Myometrial cell (primary cell): ENCODE measurements at places on chromosomes 5 and 9. TPM values are rescaled to one million over a fixed set of nuclear protein-coding genes. Genes with fewer than 3 reads are reported as not detected.

Gene ALDH1B1
- 28.2 and 35.7 TPM in 2 replicates for total RNA-seq

Gene KCNMB1
- total RNA-seq = not detected in 2 replicates

Gene RGS7BP
- not detected in 2 replicates for total RNA-seq

Gene MYO10
- total RNA-seq = 19.0 and 26.1 TPM in 2 replicates

Gene SET
- total RNA-seq = 258 and 367 TPM in 2 replicates

Gene PCDH12
- total RNA-seq = 0.18 and 0.29 TPM in 2 replicates

Gene STKLD1
- total RNA-seq = 0.18 and 1.7 TPM in 2 replicates

Gene CD72
- total RNA-seq = 0.35 and 1.2 TPM in 2 replicates

Gene EPB41L4B
- 0.29 TPM in 1 of 2 replicates, not detected in the other for total RNA-seq

Gene NCS1
- total RNA-seq = 49.6 and 50.2 TPM in 2 replicates

Gene SPINK13
- not detected in 2 replicates for total RNA-seq

Gene ARHGEF37
- 0.89 and 2.9 TPM in 2 replicates for total RNA-seq

Gene PPP2R2B
- 0.29 TPM in 1 of 2 replicates, not detected in the other for total RNA-seq

Gene PCDHGA2
- 0.53 and 1.4 TPM in 2 replicates for total RNA-seq

Gene TBCA
- 165 and 166 TPM in 2 replicates for total RNA-seq

Gene ADAMTSL1
- total RNA-seq = 55.4 and 85.4 TPM in 2 replicates

Gene BTNL8
- not detected in 2 replicates for total RNA-seq

Gene TMOD1
- 1.7 TPM in 1 of 2 replicates, not detected in the other for total RNA-seq

Gene ZDHHC11B
- not detected in 2 replicates for total RNA-seq

Gene THBS4
- 0.18 TPM in 1 of 2 replicates, not detected in the other for total RNA-seq

Gene IFNB1
- total RNA-seq = not detected in 2 replicates

Gene MYMK
- not detected in 2 replicates for total RNA-seq

Gene SPATA6L
- 0.86 TPM in 1 of 2 replicates, not detected in the other for total RNA-seq

Gene CXCL14
- total RNA-seq = 0.29 TPM in 1 of 2 replicates, not detected in the other

Gene PLPP7
- 14.9 and 21.3 TPM in 2 replicates for total RNA-seq

Gene NR4A3
- not detected in 2 replicates for total RNA-seq

Gene SPATA31D1
- total RNA-seq = not detected in 2 replicates

Gene BOD1
- 56.4 and 60.0 TPM in 2 replicates for total RNA-seq

Gene OR1Q1
- not detected in 2 replicates for total RNA-seq
